ENCODE measurements at places on chromosomes 2 and 18.

GRCh38 chr2:191617575-191617974, 60.4 kb upstream of the NABP1 start:
- DNase-seq = no peak

- no peak for DNase-seq
These were observed 93.3 kb upstream of the EML6 start for GRCh38 chr2:54629914-54630857.

GRCh38 chr2:59073286-59073685, 832.2 kb upstream of the FANCL start:
- DNase-seq = no peak

GRCh38 chr2:109513749-109514588, 99.8 kb downstream of the SEPTIN10 start:
- DNase-seq = no peak

GRCh38 chr2:240308111-240308651, 127.3 kb upstream of the GPC1 start:
- no peak for DNase-seq

- DNase-seq = no peak
These were observed 277.9 kb downstream of the MBD2 start for GRCh38 chr18:53946594-53946993.

GRCh38 chr2:85725451-85725850, 28.3 kb upstream of the ATOH8 start:
- no peak for DNase-seq

GRCh38 chr2:108560241-108560811, 26.1 kb downstream of the LIMS1 start:
- no peak for DNase-seq

- no peak for DNase-seq
These were observed 59.6 kb upstream of the REL start for GRCh38 chr2:60821587-60822302.

DNA sequence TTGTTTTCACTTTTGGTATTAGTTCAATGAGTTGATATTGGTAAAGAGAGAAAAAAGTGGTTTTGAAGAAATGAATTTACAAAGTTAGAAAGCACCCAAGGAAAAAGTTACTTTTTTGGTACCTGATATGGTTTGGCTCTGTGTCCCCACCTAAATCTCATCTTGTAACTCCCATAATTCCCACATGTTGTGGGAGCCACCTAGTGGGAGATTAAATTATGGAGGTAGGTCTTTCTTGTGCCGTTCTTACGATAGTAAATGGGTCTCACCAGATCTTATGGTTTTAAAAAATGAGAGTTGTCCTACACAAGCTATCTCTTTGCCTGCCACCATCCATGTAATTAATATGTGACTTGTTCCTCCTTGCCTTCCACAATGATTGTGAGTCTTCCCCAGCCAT, 965.6 kb upstream of the NRXN1 start:
- DNase-seq = no peak

DNA sequence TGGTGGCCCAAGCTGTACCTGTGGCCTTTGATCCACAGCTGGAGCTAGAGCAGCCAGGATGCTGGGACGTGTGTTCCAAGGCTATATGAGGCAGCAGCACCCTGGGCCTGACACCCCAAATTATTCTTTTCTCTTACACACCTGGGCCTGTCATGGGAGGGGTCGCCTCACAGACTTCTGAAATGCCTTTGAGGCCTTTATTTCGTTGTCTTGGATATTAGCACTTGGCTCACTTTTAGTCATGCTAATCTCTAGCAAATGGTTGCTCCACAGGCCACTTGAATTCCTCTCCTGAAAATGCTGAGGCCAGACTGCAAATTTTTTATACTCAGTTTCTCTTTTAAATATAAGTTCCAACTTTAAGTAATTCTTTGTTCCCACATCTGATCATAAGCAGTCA, 22.0 kb upstream of the IL1R2 start:
- no peak for DNase-seq

DNA sequence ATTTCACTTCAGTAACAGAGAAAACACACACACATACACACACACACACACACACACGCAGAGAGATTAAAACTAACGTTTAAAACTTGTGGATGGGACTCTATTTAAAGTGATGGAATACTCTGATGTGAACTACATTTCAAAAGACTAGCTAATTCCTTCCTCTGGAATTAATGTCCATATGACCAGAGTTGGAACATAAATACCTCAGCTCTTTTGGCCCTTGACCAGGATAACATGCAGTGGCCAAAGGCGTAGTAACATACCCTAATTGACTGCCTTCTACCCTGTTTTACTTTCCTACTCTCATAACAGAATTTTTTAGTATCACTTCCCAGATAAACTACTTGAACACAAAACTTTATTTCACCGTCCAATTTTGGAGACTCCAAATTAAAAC, 671.3 kb upstream of the CHAC2 start:
- no peak for DNase-seq

GRCh38 chr2:212245880-212246279, 292.7 kb downstream of the ERBB4 start:
- DNase-seq = no peak

- DNase-seq = no peak
These were observed 503.0 kb upstream of the MYT1L start for GRCh38 chr2:2834105-2834504.

- DNase-seq = no peak
These were observed 111.9 kb downstream of the PDCL3 start for GRCh38 chr2:100674666-100675065.

GRCh38 chr2:96260387-96261260, 5.2 kb downstream of the TMEM127 start:
- peak; percentile 66 for DNase-seq

- DNase-seq = no peak
These were observed 16.7 kb downstream of the CPSF3 start for GRCh38 chr2:9440058-9440727.

- peak; percentile 39 for DNase-seq
These were observed 37.5 kb downstream of the ACVR1 start for GRCh38 chr2:157838442-157839161.

DNA sequence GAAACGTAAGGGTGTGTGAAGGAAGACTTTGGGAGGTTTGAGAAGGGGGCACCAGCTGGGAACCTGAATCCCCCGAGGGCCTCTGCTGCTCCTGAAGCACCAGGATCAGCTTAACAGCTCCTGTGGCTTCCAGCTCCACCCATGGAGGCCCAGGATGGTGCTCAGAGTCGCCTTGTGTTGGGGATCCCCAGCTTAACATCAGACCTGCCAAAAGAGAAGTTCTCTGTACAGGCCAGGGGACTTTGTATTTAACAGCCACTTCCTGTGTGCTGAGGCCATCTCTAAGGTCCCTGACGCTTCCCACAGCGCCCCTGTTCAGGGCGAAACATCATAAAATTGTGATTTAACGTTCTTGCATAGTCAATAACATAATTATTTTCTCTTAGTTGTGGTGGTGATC, 77.5 kb downstream of the NCK2 start:
- no peak for DNase-seq

GRCh38 chr2:19764998-19765397, 136.8 kb downstream of the TTC32 start:
- no peak for DNase-seq

DNA sequence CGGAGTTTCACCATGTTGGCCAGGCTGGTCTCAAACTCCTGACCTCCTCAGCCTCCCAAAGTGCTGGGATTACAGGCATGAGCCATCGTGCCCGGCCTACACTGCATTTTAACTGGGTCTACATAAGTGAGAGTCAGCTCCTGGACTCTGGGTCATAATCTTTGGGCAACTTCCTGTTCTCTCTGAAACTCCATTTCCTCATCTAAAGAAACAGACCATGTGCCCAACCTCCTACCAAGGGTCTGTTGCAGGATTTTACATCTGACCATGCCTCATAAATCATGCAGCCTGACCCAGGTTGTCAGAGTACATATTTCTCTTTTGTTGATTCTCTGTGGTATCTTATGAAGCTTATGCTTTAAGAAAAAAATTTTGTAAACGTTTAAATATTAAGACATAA, 280.4 kb downstream of the ALPK2 start:
- no peak for DNase-seq

DNA sequence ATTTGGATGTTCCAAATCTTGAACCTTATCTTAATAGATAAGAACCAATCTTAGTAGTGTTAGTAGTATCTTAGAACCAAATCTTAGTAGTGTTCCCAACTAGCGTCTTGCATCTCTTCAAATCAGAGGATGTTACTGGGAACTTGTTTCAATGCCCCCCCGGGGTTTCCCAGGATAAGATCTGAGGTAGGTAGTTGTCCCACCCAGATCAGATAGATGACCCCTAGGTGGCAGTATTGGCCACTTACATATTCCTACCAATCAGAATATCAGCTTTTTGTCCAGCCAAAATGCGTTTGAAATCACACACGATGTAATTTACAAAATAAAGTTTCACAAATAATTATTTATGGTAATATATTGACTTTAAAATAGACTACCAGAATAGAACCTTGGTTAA, 314.8 kb downstream of the MBD2 start:
- DNase-seq = peak; percentile 5

GRCh38 chr2:215409331-215410127, 26.3 kb downstream of the FN1 start:
- no peak for DNase-seq

DNA sequence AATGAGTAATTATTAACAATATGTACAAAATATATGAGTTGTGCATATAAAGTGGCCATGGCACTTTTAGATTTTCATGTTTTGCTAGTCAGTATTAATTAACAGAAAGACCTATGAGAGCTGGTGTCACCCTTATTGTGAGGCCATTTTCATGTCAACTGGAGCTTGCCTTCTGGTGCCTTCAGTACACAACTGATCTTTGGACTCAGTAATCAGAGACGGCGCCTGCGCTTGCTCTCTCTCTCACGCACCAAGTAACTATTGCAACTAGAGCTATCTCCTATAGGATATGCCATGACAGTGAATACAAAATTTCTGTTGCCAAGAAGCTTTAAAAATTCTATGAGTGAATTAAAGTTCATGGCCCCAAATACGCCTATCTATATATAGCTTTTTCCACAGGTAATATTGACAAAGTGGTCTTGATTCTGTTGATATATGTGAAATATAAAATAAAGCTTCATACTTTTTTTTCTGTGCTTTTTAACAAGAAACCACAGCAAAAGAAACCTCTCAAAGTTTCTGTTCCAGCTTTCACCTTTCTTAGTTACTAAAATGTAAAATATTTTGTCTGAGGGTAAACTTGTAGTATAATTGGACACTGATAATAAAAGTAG, 2.9 kb downstream of the SERTAD2 start:
- no peak for DNase-seq

DNA sequence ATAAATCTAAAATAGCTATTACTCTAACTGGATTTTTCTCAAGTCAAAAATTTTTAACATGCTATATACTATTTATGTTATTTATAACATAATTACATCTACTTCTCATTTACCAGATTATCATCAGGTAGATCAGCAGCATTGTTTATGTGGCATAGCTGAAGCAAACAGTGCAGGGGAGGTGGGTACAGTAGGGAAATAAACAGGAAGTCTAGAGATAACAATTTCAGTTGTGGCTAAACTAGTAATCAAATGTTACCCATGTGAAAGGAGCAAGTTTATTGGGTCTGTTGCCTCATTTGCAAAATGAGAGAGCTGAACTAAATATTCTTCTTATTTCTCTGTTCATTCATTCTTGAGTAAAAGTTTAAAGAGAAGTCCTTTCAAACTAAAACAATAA, 27.7 kb downstream of the GFPT1 start:
- no peak for DNase-seq

- peak; percentile 73 for DNase-seq
These were observed 147.8 kb upstream of the MAP3K20 start for GRCh38 chr2:172927641-172928357.

GRCh38 chr2:197883354-197884032, 79.1 kb downstream of the PLCL1 start:
- DNase-seq = no peak

DNA sequence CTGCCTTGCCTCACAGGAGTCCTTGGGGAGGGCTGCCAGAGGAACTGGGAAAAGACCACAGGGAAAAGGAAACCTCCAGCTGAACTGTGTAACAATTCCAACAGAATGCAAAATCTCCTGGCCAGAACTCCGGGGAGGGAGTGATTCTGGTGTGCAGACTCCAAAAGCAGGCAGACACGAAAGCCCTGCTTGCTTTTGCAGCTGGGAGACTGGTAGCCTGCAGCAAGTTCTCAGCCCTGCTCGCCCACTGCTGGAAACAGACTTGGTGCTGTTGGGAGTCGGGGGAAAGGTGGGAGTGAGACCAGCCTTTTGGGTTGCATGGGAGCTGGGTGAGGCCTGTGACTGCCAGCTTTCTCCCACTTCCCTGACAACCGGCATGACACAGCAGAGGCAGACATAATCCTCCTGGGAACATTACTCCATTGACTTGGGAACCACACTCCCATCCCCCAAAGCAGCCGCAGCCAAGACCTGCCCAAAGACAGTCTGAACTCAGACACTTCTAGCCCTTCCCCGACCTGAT, 26.0 kb upstream of the NMI start:
- no peak for DNase-seq

DNA sequence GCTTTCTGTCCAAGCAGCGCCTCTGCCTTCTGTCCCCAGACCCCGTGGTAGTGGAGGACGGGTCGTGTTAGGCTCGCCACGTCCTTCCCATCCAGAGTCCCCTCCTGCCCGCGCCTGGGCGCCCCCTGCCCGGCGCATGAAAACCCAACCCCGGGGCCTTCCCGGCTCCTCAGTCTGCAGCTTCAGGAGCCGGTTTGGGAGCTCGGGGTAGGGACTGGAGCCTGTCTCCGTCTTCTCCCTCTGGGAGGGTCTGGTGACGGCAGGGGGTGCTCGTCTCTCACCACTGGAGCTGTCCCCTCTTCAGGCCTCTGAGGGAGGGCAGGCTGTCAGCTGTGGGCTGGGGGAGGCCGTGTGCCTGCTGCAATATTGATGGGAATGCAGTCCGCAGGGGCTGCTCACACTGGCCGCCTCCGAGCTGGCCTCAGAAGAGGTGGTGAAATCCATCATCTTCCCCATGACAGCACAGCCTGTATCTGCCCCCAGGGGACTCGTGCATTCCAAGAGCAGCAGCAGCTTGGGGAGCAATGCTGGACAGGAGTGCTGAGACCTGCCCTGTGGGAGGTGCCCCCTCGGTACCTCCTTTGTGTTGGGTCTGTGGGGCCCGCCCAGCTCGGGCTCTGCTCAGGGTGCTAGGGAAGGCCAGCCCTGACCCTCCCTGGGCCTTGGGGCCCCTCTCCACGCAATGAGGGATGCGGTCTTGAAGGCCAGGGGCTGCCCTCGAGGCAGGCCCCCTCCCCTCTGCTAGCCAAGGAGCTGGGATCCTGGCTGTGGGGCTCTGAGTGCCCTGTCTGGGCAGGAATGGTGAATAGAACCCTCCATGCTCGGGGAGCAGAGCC, 17.8 kb upstream of the KLHL30 start:
- no peak for DNase-seq

- DNase-seq = no peak
These were observed 644 bp upstream of the DYM start for GRCh38 chr18:49460976-49461601.

GRCh38 chr2:3785220-3785889, 82.0 kb downstream of the DCDC2C start:
- no peak for DNase-seq

GRCh38 chr18:5294457-5295230, 882 bp downstream of the ZBTB14 start:
- DNase-seq = peak; percentile 52

DNA sequence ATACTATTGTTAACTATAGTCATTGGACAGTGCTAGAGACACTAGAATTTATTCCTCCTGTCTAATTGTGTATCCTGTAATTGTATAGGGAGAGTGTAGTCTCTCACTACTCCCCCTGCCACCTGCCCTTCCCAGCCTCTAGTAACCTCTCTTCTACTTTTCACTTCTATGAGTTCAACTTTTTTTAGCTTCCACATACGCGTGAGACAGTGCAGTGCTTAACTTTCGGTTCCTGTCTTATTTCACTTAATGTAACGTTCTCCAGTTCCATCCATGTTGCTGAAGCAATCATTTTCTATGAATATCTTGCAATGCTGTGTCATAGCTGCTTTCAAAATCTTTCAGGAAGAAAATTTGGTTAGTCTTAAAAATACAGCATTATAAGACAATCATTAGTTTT, 22.8 kb upstream of the RUFY4 start:
- DNase-seq = no peak

All from prostate gland (tissue), 2 donors.